ENCODE measurements at places on chromosomes 1 and 21.

GRCh38 chr1:17601643-17602382 is 62.3 kb downstream of the ARHGEF10L start:
- no peak for DNase-seq

GRCh38 chr1:186283374-186283773 is 91.7 kb downstream of the TPR start:
- DNase-seq = no peak

DNA sequence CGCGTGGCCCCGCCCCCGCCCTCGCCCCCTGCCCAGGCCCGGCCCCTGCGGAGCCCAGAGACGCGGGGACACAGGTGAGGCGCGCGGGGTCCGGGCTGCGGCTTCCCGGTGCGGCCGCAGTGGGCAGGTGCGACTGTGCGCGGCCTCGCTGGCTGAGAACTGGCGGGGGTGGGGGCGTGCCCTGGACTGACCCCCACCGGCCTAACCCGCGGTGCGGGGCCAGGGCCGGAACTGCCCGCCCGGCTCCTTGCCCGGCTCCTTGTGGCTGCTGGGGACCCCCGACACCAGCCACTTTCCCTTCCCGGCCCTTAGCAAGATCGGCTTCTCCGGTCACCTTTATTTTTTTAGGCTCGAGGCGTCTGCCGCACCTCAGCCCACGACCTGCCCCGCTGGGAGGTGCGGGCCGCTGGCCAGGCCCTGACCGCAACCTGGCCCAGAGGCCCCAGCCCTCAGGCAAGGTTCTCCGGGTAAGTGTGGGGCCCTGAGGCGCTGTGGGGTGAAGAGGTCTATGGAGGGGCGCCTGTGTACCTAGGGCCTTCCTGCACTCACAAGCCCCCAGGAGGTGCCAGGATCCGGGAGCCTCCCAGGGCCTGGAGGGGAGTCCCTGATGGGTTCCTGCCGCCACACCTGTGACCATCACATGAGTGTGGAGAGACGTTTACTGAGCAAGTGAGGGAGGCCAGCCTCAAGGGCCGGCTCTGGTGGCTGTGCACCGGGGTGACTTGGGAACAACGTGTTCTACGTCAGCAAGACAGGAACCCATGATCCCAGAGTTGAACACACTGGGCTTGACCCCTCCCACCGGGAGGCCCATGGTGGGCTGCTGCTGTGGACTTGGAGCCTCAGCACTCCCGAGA is at the start of gene SMIM1:
Gene SMIM1 (plus strand): TSS at position 35 of the 857 bp plus-strand sequence. CDS start 2,625 bp downstream, outside the sequence.
- DNase-seq = no peak

DNA sequence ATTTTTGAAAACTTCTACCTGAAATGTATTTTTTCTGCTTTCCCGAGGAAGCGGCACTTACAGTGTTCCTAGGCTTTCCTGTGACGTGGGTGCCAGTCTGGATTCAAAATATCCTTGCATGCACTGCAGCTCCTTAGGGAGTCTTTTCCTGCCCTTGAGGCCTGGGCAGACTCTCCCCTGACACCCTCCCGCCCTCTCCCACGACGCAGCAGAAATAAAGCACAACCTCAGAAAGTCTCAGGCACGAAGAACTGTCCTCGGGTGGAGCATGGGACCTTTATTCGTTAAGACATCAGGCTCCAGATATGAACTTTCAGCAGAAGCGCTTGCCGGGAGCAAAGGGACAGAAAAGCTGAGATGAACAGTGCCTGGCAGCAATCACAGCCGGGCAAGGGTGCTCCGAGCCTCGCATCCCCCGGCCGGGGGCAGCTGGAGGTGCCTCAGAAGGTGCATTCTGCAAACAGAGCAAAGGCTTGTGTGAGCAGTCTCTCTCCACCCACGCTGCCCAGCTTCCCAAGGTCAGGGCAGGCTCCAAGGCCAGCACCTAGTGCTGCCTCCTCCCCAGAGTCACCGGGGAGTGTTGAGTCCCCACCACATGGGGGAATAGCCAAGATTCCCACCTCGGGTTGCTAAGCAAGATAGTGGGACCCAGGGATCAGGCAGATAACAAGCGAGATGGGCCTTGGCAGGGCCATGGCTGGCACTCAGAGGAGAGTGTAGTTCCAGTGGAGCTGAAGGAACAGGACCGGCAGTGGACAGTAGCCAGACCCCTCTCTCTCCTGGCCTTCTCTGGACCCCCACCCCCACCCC is 3.2 kb downstream of the TFF3 start:
- DNase-seq = no peak

DNA sequence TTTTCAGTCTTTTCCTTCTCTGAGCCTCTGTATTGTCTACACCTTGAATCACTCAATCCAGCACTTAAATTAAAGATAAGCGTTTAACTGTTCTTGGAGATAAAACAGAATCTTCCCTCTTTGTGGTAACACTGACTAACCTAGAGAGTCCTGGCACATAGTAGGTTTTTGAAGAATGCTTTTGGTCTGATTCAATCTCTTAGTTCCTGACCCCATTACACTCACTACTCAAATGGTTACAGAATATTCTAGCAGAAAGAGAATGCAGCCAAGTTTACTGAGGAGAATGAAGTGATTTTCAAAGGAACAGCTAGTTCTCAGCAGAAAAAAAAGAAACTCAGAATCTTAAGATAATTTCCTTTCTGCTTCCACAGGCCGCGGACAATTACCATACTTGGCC is 309.2 kb upstream of the PRMT6 start:
- no peak for DNase-seq

- no peak for DNase-seq
These were observed 8.3 kb downstream of the HMGCL start for GRCh38 chr1:23816906-23817305.

DNA sequence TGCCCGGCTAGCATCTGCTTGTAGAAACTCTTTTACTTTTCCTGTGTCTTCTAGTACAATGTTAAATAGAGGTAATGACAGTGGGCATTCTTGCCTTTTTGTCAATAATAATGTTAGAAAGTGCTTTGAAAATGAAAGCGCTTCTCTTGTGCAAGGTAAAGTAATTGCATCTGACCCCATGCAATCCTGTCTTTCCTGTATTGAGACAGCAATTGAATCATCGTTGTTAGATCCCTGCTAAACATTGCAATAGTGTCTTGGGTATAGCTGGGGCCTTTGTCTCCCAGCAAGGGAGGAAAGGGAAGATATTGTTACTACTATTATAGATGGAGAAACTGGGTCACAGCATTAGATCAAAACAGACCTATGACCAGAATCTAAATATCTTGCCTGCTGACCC is 80.9 kb downstream of the TLR5 start:
- no peak for DNase-seq

GRCh38 chr1:230849451-230850224 is 18.7 kb downstream of the C1orf198 start:
- DNase-seq = no peak

DNA sequence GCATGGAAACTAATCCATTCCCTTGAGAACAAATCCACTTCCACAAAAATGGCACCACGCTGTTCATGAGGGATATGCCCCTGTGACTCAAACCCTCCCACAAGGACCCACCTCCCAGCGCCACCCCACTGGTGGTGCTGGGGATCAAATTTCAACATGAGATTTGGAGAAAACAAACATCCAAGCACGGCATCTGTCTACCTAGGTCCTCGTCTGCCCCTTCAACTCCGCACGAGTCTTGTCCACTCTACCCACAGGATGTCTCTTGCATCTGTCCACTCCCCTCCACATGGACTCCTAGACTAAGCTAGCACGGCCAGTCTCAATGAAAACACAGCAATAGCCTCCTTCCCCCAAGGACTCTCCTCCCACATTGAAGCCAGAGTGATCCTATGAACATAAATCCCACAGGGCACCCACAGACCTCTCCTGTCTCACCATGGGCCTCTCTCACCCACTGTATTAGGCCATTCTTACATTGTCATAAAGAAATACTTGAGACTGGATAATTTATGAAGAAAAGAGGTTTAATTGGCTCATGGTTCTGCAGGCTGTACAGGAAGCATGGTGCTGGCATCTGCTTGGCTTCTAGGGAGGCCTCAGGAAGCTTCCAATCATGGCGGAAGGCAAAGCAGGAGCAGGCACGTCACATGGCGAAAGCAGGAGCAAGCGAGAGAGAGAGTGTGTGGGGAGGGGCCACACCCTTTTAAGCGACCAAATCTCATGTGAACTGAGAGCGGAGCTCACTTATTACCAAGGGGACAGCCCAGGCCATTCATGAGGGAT is 101.4 kb downstream of the TOMM20 start:
- DNase-seq = peak; percentile 2

DNA sequence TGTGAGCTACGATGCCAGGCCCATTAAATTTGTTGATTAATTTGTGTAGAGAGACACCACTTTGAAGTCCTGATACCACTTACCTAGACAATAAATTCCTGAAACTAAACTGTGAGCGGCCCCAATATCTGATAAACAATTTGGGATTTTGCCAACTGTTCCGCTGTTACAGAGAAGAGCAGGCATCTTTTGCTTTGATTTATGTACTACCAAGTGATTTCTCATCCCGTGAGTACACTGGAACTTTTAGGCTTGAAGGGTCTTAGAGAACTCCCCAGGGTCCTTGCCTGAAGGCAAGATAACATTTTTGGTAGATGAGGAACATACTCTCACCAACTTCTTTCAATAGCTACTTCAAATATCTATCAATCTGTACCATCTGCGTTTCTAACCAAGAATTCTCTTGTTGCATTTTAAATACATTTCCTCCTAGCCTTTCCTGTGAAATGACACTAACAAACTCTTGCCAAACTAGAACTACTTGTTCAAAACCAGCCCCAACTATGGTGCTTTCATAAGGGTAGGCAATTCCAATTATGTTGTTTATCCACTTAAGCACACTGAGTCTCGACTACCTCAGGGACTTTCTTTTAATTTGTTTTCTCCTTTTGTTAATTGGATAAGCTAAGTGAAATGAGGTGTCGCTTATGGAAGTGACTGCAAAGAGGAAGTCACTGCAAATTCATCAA is 23.2 kb upstream of the SLC30A1 start:
- DNase-seq = no peak

- DNase-seq = no peak
These were observed 46.1 kb downstream of the RAVER2 start for GRCh38 chr1:64790832-64791487.

GRCh38 chr1:116560704-116561490 is 9.9 kb downstream of the CD58 start:
- no peak for DNase-seq

DNA sequence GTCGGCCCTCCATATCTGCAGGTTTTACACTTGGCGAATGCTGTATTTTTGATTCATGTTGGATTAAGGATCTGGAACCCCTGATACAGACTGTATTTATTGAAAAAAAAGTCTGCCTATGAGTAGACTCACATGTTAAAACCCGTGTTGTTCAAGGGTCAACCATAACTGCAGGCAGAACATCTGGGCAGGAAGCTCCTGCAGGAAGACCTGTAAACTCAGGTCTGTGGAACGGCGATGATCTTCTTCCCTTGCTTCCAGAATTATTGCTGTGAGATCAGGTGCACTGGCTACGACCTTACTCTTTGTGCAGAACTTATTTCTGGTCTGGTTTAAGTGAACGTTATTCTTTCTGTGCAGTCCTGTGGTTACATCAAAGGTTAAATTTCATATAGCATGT is 96.6 kb downstream of the DISC1 start:
- no peak for DNase-seq

DNA sequence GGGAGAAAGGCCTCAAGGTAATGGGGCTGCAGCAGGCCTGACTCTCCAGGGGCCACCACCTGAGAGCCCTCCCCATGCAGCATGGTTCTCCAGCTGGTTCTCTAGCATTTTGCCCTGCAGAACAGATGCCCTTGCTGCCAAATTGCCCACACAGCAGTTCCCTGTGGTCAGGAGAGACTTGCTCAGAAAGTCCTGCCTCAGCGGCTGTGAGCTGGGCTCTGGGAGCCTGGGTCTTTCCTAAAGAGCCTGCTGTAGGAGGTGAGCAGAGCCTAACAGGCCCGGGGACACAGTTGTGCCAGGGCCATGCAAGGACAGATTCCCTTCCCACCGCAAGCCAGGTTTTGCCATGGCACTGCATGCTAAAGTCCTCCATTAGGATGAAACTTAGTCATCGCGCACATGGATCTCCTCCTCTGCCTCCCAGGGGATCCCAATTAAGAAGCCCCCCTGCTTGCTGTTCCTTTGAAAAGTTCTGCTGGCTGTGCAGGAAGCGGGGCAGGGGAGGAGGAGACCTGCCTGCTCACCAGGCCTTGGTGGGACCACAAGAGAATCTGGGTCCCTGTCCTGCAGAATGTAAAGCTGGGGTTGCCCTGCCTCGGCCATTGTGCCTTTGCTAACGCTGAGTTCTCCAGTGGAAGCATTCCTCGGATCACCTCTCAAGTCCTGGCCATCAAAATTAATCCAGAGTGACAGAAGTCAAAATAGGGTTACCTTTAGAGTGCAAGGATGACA is 21.4 kb downstream of the TEX35 start:
- DNase-seq = no peak

- no peak for DNase-seq
These were observed 2.7 kb downstream of the AKR7A2 start for GRCh38 chr1:19309123-19309813.

DNA sequence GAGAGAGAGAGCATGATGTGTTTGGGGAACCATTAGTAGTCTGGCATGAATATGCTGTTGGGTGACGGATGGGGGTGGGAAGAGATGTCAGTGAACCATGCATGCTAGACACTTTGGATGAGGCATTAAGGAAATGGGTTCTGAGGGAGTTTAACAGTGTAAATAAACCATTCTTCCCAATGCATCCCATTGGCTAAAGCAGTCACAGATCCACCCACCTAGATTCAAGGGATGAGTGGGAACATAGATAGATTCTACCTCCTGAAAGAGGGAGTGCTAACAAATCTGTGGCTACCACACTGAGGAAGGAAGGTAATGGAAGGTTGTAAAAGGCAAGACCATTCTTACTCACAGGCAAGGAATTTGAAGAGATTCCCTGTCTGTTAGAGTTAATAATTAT is 129.8 kb upstream of the CACNA1E start:
- DNase-seq = no peak

DNA sequence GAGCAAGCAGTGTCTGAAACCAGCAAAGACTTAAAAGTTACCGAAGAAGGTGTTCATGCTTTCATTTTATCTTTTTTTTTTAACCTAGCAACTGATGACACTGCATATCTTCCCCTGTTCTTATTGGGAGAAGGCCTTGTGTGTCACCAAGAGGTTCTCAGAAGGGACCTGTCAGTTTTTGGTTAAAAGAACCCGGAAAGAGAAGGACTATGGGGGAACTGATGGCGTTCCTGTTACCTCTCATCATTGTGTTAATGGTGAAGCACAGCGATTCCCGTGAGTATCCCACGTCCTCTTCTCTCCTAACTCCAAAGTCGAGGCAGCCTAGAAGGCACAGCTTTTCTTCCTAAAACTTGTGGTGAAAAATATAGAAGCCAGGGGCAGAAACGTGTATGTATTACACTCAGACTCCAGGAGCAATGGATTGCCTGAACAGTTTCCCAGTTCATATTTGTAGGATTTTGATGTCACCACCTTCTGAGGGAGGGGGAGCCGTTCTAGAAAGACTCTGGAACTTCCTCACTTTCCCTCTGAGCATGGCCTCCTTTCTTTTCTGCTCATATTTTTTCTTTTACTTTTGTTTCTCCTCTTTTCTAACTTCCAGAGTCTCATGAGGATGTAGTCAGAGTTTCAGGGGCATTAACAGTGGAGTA is at the start of gene MR1:
Gene MR1 (plus strand): TSS at position 185 of the 653 bp plus-strand sequence. CDS start 25 bp downstream, at position 210.
- peak; percentile 57 for DNase-seq
